LHCN-M2 (cell line): ENCODE measurements at places on chromosomes 7 and 10. TPM values are rescaled to one million over a fixed set of nuclear protein-coding genes. Genes with fewer than 3 reads are reported as not detected.

Gene ZNF425
- 4.4 and 6.3 TPM in 2 replicates for total RNA-seq

Gene CPA4
- total RNA-seq: 90.5 and 118 TPM in 2 replicates

Gene RASA4
- total RNA-seq: 1.0 and 4.4 TPM in 2 replicates

GRCh38 chr10:53886325-53887300 is 914.4 kb downstream of the PCDH15 start:
- DNase-seq: no peak

DNA sequence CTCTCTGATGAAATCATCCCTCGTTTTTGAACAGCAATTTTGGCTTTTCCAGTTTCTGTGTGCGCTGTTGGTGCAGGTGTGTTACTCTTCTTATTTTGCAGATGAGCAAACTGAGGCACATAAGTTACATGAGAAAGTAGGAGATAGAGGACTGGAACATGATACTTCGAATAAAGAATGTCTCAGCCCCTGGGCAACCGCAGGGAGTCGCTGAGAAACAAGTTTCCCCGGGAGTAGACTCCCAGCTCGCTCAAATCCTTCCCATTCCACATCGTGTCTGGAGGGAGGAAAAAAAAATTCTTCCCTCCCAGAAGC is 18.0 kb downstream of the MXI1 start:
- no peak for DNase-seq

DNA sequence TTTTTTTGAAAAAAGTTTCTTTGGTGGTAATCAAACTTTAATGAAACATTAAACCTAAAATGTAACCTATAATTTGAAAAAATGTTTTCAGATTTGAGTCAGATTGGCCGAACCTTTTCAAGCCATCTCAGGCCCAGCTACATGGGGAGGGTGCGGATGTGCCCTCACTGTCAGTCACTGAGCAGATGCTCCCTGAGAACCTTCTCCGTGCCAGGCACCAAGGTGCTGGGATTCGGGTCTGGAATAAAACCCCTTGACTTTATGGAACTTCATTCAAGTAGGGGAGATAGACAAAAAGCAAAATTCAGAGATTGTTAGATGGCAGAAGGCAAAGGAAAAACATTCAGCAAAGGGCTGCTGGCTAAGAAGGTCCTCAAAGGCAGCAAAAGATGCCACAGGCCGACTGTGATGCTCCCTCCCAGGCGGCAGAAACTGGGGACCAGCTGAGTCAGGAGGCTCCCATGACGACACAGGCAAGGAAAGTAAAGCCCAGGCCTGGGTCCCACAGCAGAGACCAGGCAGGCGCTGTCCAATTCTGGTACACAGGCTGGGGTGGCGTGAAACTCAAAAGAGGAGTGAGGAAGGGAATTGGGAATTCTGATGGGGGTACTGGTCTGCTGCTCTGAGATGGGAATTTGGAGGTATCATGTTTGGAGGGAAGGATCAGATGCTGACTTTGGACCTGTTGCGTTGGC is 82.2 kb upstream of the DDC start:
- no peak for DNase-seq

- no peak for DNase-seq
These were observed 177.3 kb downstream of the C7orf25 start for GRCh38 chr7:42734568-42734967.

GRCh38 chr10:17290226-17290625 is 62.2 kb downstream of the VIM start:
- DNase-seq: peak; percentile 7
